ENCODE measurements at places on chromosomes 3 and 15. TPM values are rescaled to one million over a fixed set of nuclear protein-coding genes. Genes with fewer than 3 reads are reported as not detected.

DNA sequence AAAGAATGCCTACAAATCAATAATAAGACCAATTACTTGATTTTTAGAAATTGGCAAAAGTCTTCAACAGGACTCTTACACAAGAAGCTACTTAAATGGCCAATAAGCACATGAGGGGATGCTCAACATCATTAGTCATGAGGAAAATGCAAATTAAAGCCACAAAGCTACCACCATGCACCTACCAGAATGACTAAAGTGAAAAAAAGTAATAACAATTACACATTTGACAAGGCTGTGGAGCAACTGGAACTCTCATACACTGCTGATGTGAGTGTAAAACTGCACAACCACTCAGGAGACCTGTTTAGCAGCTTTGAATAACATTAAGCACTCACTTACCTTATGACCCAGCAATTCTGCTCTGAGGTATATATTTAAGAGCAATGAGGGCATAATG is 68.4 kb downstream of the PPCDC start:
- DNase-seq, result no peak

- DNase-seq, result no peak
These were observed 11.5 kb downstream of the GATA2 start for GRCh38 chr3:128481438-128481942.

DNA sequence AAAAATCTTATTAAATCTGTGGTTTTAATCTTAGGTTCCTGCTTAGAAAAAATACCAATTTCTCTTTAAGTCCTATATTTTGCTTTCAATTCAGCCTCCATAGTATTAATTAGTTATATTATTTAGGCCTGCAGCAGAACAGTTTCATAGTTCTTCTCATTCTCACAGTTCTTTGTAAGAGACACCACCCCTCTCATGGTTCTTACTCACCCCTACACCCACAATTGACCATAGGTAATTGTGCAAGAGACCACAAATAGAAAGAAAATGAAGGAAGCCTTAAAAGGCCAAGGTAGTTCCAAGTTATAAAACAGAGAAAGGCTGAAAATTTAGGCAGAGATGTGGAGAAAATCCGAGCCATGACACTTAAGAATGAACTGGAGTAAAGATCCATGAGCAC is 415.3 kb downstream of the TIGIT start:
- no peak for DNase-seq

DNA sequence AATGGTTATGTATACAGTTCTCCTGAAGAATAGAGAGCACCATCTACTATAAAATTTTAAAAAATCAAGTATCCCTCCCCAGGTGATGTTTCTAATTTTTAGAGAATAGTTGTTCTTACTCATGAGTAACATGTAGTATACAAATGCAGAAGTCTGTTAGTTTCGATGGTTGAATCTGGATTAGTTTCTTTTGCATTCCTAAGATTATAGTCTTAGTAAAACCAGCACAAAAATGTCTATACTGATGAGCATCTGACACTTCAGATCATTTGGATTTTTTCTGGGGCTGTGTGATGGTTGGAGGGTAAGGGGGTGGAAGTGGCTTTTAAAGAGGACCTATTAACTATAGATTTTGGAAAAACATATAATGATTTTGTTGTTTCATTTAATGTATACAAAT is 167.3 kb upstream of the SGO1 start:
- DNase-seq, result no peak

The SLC2A2 gene
- total RNA-seq, result not detected

GRCh38 chr3:184715943-184716621 is 4.2 kb upstream of the MAGEF1 start:
- DNase-seq, result no peak

The CELSR3 gene
- total RNA-seq, result 11.6 TPM

- DNase-seq, result no peak
These were observed 1.4 kb upstream of the RSRC1 start for GRCh38 chr3:158108445-158108985.

GRCh38 chr3:129360171-129360611 is 68.2 kb downstream of the EFCAB12 start:
- no peak for DNase-seq

The AP4E1 gene
- 15.8 TPM for total RNA-seq

DNA sequence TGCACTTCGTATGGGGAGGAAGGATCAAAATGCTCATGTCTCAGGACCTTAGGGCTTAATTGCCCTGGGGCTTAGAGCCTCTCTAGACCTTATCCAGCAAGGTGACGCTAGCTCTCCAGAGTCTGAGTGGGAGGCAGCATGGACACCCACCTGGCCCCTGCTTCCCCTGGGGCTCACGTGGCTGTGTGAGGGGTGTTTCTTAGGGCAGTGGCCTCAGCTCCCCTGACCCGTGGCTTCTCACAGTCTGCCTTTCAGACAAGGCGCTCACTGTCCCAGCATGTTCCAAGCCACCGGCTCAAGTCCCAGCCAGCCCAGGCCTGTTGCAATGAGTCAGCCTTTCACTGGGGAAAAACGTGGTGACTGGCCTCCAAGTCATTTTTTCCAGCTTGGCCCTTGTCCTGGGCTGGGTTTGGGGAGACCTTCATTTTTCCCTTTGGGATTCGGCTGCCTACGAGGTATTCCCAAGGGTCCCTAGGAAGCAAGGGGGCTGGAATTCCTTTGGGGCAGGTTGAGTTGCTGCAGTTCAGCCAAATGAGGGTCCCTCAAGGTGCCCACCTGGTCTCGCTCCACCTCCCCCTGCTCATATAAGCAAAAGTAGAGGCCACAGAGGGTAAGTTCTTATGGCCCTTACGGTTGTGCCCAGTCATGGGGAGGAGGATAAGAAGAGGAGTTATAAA is 15.7 kb downstream of the BHLHE40 start:
- DNase-seq, result no peak

All from activated T-helper 1 cell treated with anti-CD3 and anti-CD28 coated beads, Interleukin-12 subunit alpha, Interleukin-12 subunit beta, Interleukin-2, Interleukin-4 antibody, amounts not matched to agents 30 ng/mL and 10 ng/mL and 1 ng/mL, durations not matched to agents 14 hours and 24 hours and 36 hours (primary cell).